ENCODE measurements at places on chromosomes 5 and 9.

- DNase-seq = no peak
Measured at GRCh38 chr9:28781481-28781880, 1208.2 kb upstream of the C9orf72 start.

- no peak for DNase-seq
Measured at GRCh38 chr5:68708156-68708841, 385.5 kb upstream of the SLC30A5 start.

- DNase-seq = no peak
Measured at GRCh38 chr9:132074736-132075135, 4.9 kb downstream of the MED27 start.

- DNase-seq = no peak
Measured at GRCh38 chr5:130035388-130035787, 131.1 kb downstream of the CHSY3 start.

DNA sequence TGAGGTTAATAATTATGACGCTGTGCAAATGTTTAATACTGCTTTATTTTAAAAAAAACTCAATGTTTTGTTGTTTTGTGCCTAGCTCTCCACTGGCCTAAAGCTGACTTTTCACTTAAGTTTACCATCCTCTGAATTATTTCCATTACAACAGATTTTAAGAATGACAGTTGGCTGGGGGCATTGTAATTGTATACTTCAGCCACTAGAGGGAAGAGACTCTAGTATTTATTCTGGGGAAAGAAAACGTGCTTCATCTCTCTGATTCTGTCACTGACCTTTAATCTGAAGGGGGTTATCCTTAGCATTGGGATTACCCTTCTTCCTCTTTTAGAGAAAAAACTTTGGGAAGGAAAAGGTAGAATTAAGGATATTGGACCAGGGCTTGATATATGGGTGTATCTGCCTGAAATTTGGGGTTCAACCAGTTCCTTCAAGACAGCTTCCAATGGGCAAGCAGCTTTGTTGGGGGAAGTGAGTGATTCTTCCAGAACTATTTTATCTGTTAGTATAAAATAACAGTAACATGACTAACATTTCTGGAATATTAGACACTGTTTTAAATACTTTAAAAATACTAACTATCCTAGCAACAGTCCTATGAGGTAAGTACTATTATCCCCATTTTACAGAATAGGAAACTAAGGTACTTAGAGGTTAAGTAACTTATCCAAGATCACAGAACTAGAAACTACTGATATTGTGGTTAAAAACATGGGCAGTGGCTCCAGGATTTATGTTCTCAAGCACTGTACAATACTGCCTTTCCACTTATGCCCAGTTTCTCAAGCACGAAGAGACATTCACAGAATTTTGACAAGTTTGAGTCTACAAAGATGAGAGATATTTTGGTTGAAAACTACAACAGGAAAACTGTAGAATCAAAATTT, 208.4 kb downstream of the CD180 start:
- DNase-seq = no peak

- DNase-seq = no peak
Measured at GRCh38 chr9:86953181-86953580, 5.9 kb upstream of the GAS1 start.

DNA sequence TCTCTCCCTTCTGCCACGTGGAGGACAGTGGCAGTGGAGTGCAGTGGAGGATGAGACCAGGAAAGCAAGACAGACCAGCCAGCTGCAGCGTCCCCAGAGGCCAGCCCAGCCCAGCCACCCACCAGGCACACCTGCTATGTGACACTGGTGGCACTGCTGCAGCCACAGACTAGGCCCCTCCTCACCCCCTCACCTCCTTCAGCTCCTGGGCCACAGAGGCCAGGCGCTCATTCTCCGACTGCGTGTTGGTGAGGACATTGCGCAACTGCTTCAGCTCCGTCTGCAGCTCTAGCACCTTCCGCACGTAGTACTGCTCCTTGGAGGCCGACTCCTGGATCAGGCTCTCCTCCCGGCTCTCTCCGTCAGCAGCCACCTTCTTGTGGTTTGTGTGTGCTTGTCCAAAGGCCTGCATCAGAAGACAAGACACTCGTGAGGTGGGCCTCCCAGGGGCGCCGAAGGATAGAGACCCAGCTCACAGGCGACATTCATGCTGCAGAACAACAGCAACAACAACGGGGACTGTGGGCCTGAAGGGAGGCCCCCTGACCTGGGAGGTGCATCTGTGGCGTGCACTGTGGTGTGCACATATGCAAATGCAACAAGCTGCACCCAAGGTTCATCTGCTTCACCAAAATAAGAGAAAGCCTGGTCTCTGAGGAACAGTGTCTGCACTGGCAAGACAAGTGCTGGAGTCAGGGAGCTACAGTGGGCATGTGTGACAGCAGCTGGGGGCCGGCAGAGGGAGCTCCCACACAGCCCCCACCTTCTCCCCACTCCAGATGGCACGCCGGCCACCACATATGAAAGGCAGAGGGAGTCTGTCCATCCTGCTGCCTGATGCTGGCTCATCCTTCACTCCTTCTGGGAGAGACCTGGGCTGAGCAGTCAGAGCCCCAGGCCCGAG, 35.5 kb downstream of the BICD2 start:
- no peak for DNase-seq

DNA sequence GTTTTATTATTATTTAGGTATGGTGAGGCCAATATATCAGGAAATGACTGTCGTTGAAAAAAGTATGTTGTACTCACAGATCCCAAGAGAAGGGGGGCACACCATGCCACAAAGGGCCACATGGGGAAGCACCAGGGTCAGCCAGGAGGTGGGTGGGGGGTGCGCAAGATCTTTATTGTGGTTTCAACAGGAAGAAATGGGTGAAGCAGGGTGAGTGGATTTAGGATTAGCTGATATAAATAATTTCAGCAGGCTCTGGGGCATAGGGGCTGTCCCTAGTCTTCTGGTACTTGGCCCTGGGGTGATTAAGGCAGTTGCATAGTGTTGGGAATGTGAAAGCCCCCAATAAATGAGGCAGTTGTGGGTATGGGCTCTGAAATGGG, 8.6 kb downstream of the PDCD1LG2 start:
- no peak for DNase-seq

DNA sequence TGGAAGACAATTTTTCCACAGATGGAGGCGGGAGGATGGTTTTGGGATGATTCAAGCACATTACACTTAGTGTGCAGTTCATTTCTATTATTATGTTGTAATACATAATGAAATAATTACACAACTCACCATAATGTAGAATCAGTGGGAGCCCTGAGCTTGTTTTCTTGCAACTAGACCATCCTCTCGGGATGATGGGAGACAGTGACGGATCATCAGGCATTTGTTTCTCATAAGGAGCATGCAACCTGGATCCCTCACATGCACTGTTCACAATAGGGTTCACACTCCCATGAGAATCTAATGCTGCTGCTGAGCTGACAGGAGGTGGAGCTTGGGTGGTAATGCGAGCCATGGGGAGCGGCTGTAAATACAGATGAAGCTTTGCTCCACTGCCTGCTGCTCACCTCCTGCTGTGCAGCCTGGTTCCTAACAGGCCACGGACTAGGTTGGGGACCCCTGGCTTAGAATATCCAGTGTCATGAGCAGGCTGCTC, 1.6 kb downstream of the STKLD1 start:
- DNase-seq = no peak

- DNase-seq = no peak
Measured at GRCh38 chr5:83342465-83342864, 129.1 kb upstream of the VCAN start.

DNA sequence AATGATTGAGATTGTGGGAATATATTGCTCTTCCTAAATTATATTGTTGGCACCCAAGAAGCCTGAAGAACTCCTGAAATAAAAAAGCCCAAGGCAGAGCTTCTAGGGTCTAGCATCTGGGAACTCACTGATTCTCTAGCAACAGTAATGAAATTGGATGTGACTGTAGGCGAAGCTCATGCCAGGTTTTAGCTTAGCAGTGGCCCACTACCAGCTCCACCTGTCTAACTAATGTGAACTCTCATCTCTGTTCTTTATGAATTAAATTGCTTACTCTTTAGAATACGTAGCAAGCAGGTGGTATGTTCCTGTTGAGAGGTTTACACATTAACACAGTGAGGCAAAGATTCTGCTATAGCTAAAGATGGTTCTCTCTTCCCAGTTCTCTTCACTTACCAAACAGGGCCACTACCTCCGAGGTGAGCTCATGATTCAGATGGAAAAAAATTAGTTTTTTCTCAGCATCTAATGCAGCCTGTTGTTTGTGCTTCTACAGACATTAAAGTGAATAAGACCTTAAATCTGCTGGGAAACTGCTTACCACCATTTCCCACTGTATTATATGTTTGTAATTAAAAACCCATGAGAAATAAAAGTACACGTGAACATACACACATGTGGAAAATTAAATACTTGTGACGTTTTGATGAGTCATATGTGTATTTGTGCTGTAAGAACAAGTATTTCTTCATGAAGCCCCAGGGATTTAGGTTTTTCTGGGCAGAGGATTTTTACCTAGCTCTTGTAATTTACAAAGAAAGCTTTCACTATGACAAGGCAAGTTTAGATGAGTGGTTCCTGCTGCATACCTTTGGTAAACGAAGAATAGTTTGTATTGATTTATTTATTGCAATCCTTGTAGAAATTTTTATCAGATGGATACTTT, 360.1 kb downstream of the KDM4C start:
- no peak for DNase-seq

- DNase-seq = no peak
Measured at GRCh38 chr9:96270236-96270744, 31.7 kb downstream of the HSD17B3 start.

DNA sequence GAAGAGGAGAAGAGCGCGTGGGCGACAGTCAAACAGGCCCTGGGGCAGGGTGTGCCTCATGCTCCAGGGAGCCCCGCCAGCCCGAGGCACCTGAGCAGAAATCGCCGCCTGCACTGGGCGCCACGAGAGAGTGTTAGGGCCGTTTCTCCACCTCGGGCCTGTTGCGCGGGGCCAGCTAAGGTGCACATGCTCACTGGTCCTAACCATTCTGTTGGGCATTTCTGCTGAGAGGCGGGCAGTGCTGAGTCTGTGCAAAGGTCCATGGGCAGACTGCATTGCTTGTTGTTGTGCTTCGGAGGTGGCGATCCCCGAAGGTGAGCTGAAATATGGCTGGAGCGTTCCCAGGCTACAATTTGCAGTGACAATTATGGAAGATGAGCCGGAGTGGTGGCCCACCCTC, 367.8 kb upstream of the SPATA31A5 start:
- DNase-seq = no peak

DNA sequence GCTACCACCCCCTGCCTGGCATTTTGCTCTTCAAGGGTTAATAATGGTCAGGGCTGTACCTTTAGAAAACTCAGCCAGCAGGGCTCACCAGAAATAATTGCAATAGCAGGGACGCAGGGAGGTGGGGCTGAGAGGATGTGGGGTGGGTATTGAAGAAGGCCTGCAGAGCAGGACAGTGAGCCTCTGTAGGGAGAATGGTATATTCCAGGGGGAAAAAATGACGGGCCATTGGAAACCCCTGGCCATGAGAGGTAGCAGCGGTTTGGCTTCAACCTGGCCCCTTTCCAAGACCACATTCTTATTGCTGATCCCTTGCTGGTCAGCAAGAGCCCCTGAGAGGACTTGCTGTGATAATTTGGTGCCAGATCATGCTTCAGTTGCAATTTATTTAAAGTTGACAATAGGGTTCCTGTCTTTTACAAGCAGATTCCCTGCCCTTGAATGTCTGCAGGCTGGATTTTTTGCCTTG, 36.7 kb upstream of the CTNNA1 start:
- DNase-seq = no peak

GRCh38 chr9:15404171-15404570, 18.5 kb upstream of the SNAPC3 start:
- no peak for DNase-seq

DNA sequence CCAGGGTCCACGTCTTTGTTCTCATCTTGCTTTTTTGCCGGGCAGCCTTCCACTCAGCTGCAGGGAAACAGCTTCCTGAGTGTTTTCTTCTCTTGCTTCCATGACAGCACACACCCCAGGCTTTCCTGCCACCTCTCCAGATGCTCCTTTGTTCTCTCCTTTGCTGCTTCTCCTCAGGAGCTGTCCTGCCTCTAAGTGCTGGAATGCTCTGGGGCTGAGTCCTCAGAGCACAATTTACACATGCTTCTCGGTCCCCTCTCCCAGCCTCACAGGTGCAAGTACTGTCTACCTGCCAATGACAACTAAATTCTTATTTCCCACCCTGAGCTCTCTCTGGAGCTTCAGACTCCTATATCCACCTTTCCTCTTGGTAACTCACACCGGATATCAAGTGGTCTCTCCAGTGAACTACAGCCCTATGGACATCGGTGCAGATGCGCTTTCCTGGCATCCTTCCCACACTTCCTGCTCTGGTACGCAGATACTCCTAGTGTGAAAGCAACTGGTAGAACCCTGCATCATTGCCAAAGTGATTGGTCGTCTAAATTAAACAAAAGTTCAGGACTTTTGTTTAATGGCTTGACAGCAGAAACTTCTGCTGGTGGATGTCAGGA, 13.4 kb upstream of the ACSL6 start:
- no peak for DNase-seq

DNA sequence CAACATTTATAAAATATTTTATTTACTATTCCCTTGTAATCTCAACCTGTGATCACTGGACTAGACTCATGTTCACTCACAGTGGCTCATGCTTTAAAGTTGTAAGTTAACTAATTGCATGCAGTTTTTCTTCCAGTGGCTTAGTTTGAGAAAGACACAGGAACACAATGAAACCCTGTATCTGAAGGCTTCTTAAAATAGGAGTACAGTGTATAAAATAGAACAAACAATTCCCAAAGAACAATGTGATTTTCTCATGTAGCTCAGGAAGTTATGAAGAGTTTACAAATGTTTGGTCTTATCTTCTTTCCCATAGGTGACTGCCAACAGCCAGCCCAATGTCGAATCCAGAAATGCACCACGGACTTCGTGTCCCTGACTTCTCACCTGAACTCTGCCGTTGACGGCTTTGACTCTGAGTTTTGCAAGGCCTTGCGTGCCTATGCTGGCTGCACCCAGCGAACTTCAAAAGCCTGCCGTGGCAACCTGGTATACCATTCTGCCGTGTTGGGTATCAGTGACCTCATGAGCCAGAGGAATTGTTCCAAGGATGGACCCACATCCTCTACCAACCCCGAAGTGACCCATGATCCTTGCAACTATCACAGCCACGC, 5.9 kb downstream of the RGMB start:
- DNase-seq = no peak

DNA sequence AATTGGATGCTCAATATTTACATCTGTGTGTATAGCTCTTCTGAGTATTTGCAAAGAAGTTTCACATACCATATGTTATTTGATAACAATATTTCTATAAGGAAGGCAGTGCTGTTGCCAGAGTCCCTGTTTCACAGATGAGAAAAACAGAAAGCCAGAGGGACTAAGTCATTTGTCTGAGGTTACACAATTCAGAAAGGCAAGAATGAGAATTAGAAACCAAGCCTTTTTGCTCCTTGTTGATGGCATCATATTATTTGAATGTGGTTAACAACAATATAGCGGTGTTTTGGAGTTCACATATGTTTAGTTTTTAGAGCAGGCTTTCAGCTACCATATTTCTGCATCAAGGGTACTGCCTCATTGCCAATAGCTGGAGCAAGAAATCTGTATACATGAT, 110.9 kb upstream of the PRLR start:
- no peak for DNase-seq

- DNase-seq = no peak
Measured at GRCh38 chr5:13993926-13994325, 49.4 kb upstream of the DNAH5 start.

GRCh38 chr5:94469894-94470329, 148.5 kb downstream of the KIAA0825 start:
- no peak for DNase-seq

GRCh38 chr5:150992705-150993104, 27.7 kb upstream of the GPX3 start:
- no peak for DNase-seq
